OCI-M1 (cell line): ENCODE measurements at places on chromosomes 2 and 18.

GRCh38 chr2:38690499-38691420, 24.8 kb downstream of the GALM start:
- DNase-seq = peak; percentile 76

GRCh38 chr18:39788383-39788782, 2166.7 kb upstream of the PIK3C3 start:
- DNase-seq = peak; percentile 16

- DNase-seq = no peak
Observed at GRCh38 chr2:2662847-2663356, 331.8 kb upstream of the MYT1L start.

DNA sequence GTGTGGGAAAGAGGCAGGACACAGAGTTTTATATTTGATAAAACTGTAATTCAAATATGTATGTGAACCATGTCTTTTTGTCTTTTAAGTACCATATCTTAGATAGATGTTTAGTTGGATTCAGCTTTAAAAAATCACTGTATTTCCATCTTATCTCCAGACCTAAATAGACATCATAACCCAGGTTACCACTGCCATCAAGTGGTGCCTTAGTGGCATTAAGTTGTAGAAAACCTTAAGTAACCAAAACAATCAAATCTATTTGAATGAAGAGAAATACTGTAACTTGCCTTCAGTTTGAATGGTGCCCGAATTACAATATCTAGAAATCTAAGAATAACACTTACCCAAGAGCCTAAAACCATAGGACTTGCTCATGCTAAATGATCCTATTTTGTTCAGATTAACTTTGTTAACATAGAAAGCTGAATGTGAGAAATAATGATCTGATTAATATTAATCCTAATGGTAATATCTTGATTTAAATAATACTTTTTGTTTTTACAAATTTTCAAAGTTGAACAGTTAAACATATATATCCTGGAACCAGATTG, 92.5 kb upstream of the MAP2 start:
- peak; percentile 51 for DNase-seq

- no peak for DNase-seq
Observed at GRCh38 chr2:10675131-10675530, 14.6 kb downstream of the NOL10 start.

GRCh38 chr2:113131352-113132185, 4.2 kb downstream of the IL1RN start:
- no peak for DNase-seq

GRCh38 chr18:33269223-33269622, 171.3 kb downstream of the CCDC178 start:
- DNase-seq = no peak

DNA sequence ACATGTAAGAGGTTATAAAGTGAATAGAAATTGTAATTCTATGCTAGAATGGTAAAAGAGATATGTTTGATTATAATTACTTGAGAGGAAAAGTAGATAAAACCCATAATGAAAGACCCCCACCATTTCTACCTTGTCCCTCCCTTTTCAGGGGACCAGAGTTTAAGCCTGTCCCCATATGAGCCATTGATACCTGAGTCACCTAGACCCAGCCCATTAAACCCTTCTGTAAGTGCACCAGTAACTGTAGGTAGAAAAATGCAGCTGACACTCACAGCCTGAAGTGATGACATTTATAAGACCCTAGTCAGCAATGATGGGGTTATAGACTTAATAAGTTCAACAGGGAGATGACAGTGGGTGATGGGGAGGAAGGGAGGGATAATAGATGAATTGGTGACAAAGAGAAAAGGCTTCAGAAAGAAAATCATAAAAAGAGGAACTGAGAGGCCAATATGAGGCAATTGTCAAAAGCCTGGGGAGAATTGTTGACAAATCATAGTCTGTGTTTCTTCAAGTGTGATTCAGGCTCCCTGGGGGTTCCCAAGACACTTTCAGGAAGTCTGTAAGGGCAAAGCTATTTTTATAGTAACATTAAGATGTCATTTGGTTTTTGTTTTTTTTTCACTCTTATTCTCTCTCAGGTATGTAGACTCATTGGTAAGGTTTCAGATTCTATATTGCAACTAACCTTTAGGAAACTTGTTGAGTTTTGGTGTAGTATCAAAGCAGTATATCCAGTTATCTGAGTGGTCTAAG, 544.2 kb downstream of the SATB2 start:
- peak; percentile 51 for DNase-seq

GRCh38 chr2:35960596-35960995, 395.0 kb upstream of the CRIM1 start:
- DNase-seq = no peak

DNA sequence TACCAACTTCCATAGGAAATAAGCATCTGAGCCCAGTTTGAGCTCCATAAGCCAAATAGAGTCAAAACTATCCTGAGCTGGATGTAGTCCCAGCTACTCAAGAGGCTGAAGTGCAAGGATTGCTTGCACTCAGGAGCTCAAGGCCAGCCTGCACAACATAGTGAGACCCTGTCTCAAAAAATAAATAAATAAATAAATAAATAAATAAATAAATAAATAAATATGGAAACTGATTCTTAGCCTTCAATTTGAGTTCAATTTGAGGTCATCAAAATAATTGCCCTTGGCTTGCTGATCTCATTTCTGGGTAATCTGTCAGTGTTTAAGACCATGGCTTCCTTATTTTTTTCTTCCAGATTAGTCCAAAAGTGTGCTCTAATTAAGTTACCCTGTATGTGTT, 184.9 kb upstream of the CDH20 start:
- DNase-seq = no peak

DNA sequence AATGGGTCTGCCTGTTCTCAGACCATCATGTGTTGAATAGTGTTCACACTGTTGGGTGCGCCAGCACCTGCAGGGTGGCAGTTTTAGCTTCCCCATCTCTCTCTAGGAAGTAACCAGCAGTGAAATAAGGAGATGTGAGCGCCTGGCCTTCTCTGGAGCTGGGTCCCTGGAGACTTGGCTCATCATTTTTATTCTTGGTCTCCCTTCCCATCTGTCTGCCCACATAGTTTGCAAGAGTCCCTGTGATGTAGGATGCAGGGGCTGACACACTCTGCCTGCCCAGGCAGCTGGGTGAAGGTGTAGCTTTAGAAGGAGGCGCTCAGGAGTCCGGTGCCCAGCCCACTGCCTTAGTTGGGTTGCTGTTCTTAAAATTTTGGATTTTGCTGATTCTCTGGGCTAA, 172.2 kb downstream of the LDLRAD4 start:
- DNase-seq = no peak

- DNase-seq = no peak
Observed at GRCh38 chr2:57570961-57571360, 475.6 kb upstream of the VRK2 start.

- no peak for DNase-seq
Observed at GRCh38 chr2:127818794-127819425, 7.9 kb upstream of the WDR33 start.

DNA sequence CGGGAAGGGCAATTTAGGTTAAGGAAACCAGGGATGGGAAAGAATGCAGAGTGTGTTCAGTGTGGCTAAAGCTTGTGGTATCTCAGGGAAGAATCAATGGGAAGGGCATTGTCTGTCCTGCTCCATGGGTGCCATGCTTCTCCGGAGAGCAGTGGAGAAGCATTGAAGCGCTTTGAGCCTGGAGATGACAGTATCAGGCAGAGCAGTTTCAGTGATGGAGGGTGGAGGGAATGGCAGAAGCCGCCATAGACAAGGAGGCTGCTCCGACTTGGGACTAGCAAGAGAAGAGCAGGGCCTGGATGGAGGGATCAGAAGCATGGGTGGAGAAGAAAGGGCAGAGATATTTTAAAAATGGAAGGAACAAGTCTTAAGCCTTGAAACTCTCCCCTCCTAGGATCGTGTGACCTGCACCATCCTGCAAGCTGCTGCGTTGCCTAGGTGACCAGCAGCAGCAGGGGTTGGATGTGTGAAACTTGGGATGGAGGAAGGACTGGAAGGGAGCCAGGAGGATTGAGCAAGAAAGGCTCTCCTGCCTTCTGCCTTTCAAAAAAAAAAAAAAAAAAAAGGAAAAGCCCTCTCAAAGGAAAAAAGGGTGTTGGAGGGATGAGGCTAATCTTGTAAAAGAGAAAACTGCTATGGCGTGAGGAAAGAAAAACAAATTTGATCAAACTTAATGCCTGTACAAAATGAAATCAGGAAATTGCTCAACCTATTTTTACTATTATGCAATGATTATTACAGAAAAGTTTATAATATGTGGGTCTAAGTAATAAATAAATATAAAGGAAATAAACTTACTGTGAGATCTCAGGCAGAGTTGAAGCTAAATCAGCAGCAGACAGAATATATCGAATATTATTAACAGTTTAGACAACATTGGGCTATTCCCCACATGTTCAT, 493.8 kb upstream of the NRP2 start:
- DNase-seq = no peak

DNA sequence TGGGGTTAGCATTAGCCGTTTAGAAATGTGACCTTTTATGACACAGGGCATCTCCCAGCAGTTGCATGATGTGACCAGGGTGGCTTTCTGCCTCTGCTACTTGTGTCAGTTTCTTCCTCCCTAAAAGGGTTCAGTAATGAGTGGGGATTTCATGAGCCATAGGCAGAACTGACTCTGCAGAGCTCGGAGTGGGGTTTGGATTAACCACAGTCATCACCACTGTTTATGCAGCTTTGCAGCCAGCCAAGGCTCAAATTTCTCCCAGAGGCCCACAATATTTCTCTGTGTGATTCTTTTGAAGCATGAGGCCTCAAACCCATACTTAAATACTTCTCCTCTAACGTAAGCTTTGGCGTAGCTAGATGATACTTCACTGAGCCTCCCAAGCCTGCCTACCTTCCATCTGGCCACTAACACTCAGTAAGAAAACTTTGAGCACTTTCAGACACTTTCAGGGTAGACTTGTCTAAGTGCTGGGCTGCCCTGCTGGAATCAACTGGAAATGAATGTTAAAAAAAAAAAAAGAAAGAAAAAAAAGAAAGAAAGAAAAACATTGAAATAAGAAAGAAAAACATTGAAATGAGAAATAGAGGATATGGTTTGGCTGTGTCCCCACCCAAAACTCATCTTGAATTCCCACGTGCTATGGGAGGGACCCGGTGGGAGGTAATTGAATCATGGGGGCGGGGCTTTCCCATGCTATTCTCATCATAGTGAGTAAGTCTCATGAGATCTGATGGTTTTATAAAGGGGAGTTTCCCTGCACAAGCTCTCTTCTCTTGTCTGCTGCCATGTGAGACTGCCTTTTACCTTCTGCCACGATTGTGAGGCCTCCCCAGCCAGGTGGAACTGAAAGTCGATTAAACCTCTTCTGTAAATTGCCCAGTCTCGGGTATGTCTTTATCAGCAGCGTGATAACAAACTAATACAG, 11.5 kb upstream of the LAPTM4A start:
- DNase-seq = no peak

GRCh38 chr2:170703776-170704476, 11.2 kb upstream of the SP5 start:
- peak; percentile 12 for DNase-seq

GRCh38 chr2:27701676-27702075, 38.0 kb downstream of the SLC4A1AP start:
- DNase-seq = no peak

GRCh38 chr2:39696101-39696553, 30.4 kb downstream of the TMEM178A start:
- no peak for DNase-seq

- no peak for DNase-seq
Observed at GRCh38 chr2:126187668-126188067, 468.3 kb upstream of the GYPC start.

DNA sequence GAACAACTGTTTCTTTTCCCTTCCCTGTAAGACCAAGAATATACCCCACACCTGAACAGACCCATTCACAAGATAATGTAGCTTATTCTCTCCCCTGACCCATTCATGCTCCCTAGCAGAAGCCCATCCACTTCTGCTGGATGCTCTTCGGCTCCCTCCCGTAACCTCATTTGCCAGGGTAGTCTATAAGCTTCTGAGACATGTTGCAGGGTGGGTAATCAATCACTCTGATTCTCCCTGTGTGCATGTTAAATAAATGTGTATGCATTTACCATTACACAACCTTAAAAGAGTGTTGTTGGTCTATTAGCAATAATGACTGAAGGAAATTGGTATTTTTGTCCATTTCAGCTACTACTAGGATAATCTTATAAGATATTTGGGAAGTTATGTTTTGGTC, 1.3 kb downstream of the SLC19A3 start:
- no peak for DNase-seq

- no peak for DNase-seq
Observed at GRCh38 chr2:62054029-62054791, 141.7 kb upstream of the B3GNT2 start.

DNA sequence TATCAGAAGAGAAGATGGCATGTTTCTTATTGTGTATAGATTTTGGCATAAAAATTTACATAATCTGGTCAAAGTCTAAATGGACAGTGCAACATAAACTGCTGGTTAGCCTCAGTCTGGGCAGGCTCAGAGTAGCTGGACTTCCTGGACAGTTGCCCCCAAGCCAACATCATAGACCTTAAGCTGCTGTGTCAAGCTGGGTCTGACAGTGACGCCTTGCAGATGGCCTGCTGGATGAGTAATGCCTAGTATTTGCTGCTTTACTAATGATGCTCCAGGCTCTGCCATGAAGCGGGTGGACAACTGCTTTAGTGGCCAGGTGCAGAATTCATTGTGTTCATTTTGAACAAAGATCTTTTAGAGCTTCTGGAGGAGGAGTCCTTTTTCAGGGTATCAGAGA, 603.7 kb upstream of the ZEB2 start:
- DNase-seq = no peak

DNA sequence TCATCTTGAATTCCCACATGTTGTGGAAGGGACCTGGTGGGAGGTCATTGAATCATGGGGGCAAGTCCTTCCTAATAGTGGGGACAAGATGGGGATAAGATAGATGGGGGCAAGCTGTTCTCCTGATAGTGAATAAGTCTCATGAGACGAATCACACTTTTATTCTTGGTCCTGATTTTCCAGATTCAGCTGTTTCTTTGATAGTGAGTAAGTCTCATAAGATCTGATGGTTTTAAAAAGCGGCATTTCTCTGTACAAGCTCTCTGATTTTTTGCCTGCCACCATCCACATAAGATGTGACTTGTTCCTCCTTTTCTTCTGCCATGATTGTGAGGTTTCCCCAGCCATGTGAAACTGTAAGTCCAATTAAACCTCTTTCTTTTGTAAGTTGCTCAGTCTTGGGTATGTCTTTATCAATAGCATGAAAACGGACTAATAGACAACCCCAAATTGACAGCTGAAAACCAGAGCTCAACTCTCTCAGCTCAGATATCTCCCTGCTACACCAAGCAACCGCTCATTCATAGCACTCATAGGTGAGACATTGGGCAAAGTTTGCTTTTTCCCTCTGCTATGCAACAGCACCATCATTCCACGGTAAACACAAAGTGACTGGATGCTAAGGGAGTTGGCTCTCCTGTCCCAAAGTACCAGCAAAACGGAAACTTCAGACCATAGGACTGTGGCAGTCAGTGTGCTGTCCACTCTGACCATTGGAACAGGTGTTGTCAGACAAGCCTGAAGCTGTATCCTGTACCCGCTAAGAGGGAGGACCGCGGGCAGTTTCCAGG, 44.9 kb upstream of the TBC1D8 start:
- no peak for DNase-seq

GRCh38 chr2:46866770-46867246, 48.8 kb downstream of the MCFD2 start:
- no peak for DNase-seq
